ENCODE measurements at places on chromosomes 4 and X.

- DNase-seq = no peak
These were observed 83.9 kb upstream of the USP9X start for GRCh38 chrX:41001327-41001726.

GRCh38 chrX:21666679-21667078 lies 8.5 kb upstream of the KLHL34 start:
- DNase-seq = no peak

- DNase-seq = no peak
These were observed 86.2 kb downstream of the MAD2L1 start for GRCh38 chr4:119980456-119980855.

DNA sequence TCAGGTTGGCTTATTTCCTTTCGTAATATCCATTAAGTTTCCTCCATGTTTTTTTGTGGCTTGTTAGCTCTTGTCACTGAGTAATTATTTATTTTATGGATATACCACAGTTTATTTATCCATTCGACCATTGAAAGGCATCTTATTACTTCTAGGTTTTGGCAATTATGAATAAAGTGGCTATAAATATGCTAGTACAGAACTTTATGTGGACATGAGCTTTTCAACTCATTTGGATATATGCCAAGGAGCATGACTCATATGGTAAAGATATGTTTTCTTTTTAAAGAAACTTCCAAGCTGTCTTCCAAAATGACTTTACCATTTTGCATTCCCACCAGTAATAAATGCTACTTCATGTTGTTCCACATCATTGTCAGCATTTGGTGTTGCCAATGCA lies 803.6 kb downstream of the GLUD2 start:
- DNase-seq = no peak

DNA sequence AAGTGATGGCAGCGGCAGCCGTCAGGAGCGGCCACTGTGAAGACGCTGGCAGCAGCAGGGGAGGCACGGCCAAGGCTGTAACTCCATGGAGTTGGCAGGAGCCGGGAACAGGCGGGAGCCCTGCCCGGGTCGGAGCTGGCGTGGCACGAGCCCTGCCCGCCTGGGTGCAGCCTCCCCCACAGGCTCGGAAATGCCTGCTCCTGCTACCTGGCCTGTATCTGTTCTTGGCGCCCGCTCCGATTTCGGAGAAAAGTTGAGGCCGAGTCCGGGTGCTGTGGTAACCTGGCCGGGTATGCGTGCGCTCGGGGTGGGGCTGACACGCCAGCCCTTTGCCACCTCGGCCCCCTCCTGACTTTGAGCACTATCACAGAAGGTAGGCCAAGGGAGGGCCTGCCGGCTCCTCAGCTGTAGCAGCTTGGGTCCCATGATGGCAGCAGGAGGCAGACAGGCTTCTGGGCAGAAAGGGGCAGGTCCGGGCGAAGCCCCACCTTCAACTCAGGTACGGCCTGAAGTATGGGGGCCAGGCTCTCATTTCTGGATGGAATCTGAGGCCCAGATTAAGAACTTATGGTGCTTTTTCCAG lies 51.2 kb upstream of the SHISA3 start:
- DNase-seq = no peak

DNA sequence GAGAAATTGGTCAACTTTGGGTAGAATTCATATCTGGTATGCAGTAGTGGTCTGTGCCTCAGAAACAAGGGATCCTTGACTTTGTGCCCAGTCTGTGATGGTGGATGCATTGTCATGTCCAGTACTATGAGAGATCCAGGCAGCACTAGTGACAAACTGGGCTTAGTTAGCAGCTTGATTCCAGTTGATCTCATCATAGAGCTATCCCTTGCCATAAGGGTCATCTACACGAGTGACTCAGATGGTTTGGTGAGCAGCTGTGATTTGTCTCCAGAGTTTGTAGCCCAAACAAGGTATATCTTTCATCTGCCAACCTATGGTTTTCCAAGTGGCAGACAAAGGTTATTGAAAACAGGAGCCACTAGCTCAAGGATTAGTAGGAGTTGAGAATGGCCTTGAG lies 298.8 kb downstream of the GBA3 start:
- no peak for DNase-seq

DNA sequence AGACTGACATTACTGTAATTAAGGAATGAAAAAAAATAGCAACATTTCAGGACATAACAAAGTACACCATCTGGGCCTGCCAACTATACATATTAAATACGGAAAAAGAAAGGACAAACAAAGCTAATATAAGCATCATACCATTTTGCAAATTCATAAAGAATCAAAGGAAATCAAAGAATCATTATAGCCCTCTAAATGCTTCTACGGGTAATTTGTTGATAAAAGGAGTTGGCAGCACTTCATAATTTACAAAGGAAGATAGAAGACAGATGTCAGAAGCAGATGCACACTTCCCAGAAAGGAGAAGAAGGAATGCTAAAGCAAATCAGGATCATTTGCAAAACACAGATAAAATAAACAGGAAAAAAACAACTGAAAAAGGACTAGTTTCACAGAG lies 1757.3 kb downstream of the PCDH7 start:
- DNase-seq = no peak

DNA sequence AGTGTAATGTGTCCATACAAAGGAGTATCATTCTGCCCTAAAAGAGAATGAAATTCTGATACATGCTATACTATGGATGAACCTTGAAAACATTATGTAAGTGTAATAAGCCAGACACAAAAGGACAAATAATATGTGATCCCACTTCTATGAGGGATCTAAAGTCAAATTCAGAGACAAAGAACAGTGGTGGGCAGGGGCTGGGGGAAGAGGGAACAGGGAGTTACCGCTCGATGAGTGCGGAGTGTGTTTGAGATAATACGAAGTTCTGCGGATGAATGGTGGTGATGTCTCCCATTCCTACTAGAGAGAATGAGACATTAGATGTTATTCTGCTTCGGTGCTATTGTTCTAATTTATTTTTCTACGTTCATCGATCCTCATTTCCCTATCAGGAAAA lies 46.1 kb upstream of the TLR2 start:
- DNase-seq = no peak

DNA sequence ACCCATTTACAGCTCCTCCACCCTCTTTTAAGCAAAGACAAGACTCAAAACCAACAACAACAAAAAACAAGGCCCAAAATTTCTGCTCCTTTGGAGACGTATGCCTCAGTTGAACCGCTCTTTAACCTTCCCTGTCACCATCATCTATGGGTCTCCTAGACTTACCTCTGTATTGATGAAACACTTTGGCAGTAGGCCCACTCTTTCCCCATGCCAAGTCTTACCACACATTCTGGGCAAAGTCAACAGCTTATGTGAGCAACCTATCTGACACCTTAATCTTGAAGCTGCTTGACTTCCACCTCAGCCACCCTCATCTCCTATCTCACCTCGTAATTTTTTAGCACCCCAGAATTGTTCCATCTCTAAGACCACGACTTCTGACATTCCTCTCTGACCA lies 99.7 kb upstream of the CXorf66 start:
- no peak for DNase-seq

DNA sequence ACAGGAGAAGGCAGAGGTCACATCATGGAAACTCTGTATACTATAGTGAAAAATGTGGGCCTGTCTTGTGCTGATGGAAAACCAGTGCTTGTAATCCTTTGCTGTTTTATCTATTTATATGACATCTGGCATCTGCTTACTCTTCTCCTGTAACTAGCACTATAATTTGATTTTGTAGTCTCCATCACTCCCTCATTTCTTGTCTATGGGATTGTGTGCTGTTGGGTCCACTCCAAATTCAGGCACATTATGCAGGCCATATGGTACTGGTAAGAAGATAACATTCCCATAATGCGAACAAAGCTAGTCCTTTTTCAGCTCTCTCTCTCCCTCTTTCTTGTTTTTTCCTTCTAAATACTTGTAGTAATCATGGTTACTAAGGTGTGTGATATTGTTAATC lies 581.2 kb upstream of the IGFBP7 start:
- no peak for DNase-seq

GRCh38 chr4:99669084-99669483 lies 11.5 kb upstream of the C4orf54 start:
- no peak for DNase-seq

DNA sequence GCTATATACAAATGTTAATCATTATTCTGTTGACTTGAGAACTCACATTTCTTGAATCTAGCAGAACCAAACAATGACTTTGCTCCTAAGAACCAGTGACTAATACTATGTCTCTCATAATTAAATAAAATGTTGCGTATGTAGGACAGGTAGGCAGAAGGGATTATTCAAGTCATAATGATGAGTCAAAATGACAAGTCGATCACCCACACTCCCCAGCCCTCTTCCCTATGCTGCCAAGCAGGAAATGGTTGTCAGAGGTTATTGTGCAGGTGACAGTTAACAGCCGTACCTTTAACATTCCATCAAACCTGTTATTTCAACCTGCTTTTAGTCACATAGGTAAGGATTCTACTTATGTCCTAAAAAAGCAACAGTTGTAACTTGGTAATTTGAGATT lies 22.0 kb upstream of the STK26 start:
- DNase-seq = no peak

DNA sequence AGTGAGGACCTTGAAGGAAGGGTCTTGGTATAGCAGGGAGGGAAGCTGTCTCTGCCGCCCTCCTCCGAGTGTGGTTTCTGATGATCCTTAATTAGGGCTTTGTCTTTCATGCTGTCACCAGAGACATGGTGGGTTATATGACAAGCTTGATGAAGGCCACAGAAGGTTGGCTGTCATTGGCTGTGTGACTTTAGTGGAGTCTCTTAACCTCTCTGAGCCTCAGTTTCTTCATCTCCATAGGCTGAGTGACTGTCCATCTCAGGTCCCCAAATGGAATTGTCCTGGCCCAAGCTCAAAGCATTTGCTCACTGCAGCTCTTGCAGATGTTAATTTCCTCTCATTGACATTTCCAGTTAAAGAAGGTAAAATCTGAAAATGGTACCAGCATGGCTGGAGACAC lies 16.6 kb upstream of the UBA6 start:
- no peak for DNase-seq

GRCh38 chr4:18444206-18444605 lies 422.7 kb upstream of the LCORL start:
- no peak for DNase-seq

- DNase-seq = no peak
These were observed 161.7 kb downstream of the BTC start for GRCh38 chr4:74632634-74633033.

DNA sequence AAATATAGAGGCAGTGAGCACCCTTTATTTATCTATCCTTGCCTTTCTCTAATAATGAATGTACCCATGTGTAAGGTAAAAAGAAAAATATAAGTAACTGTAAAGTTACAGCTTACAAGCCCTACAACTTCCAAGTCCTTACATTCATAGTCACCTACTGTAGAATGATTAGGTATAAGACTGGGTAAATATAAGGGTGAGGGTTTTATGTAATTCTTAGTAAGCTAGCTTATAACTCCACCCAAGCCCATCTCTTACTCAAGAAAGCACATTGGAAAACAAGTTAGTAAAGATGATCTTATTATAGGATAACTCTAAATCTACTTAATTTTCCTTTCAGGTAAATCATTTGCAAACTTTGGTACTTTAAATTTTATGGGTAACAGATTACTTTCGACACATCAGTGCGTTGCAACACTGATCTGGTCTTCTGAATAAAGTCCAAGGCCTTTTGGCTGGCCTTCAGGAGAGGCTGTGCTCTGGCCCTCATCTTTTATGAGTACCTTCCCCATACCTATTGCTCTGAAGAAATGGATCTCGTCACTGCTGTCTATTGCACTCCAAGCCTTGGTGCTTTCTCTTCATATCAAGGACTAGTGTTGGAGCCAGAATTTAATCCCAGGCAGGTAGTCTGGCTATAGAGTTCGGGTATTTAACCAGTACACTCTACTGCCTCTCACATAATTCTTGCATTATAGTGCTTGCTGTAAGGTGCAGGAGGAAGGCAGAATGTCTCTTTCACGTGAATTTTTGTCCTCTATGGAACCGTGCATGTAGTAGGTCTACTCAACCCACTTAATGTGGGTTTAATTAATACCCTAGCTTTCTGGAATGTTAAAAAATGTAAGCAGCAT lies 443.6 kb upstream of the AR start:
- no peak for DNase-seq

DNA sequence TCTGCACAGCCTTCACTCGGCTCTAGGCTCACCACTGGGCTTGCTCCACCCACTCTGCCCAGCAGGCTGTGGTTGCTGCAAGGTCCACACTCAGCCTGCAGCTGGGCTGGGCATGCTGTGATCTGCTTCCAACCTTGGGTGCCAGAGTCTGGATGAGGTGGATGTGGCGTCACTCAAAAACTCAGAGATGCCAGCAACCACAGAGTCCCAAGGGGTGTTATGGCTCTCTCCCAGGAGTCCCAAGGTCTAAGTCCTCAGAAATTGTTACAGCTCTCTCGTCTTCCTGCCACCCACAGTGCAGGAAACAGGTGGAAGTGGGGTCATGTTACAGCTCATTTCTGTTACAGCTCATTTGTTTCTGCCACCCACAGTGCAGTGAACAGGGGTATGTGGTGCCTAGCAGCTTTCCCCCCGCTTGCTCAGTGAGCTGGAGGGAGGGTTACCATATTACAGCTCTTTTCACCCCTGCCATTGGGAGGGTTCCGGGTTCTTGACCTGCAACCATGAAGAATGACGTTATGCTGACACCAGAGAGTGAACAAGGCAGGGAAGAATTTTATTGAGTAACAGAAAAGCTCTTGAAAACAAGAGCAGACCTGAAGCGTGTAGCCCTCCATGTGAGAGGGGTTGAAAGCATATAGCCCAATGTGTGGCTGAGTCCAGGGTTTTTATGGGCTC lies 893.9 kb downstream of the PCDH7 start:
- DNase-seq = no peak

Data from activated CD8-positive, alpha-beta memory T cell treated with anti-CD3 and anti-CD28 coated beads for 24 hours (primary cell).